ENCODE measurements at places on chromosomes 16 and 17.

DNA sequence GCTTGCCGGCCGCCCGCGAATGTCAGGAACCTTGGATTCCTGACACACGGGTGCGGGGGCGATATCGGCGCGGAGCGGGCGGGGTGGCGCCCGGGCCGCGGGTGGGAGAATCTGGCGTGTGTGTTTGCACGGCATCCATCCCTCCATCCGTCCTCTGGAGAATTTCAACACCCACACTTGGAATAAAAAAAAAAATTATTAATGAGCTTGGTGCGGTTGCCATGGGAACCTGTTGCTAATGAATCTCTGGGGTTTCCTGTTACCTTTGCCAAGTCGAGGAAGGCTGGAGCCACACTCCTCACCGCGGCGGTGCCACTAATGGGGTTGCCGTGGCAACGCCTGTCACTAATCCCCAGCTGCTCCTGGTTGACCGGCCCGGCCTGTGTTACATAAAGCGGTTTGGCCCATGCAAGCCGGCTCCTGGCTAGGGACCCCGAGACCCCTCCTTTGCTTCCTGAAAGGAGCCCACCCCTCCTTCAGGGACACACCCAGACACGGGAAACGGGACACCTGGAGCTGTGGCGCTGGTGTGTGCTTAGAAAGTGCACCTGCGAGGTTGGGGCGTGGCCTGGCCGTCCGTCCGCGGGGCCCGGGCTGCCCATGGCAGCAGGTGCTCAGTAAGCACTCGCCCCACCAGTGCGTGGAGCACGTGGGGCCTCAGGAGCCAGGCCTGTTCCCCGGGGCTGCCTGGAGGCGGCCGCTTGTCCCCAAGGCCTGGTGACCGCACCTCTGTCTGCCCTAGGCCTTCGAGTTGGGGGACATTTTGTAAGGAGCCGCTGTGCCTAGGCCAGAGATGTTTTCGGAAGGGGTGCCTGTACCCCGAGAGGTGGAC is 14.6 kb downstream of the CACNA1H start:
- DNase-seq, result no peak

GRCh38 chr16:85698459-85698891 is 9.7 kb upstream of the GINS2 start:
- no peak for DNase-seq

DNA sequence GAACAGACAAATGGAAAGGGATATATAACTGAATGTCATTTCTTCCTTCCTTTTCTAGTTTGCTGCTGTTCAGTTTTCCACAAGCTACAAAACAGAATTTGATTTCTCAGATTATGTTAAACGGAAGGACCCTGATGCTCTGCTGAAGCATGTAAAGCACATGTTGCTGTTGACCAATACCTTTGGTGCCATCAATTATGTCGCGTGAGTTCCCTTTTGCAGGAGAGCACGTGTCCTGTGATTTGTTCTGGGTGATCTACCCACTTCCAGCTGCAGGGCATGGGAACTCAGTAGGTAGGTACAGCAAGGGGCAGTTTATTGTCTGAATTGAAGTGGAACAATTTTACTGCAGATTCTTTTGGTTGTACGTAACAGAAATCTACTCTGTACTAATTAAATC is 8.8 kb downstream of the ITGAL start:
- DNase-seq, result no peak

- DNase-seq, result no peak
Measured at GRCh38 chr17:9487406-9487805, 88.2 kb downstream of the STX8 start.

- no peak for DNase-seq
Measured at GRCh38 chr16:6897876-6898485, 434.7 kb upstream of the RBFOX1 start.

- no peak for DNase-seq
Measured at GRCh38 chr17:22516861-22517636, 824.7 kb downstream of the KCNJ18 start.

- no peak for DNase-seq
Measured at GRCh38 chr17:11467639-11468038, 130.6 kb upstream of the DNAH9 start.

GRCh38 chr17:65023791-65024190 is 32.7 kb downstream of the GNA13 start:
- DNase-seq, result no peak

DNA sequence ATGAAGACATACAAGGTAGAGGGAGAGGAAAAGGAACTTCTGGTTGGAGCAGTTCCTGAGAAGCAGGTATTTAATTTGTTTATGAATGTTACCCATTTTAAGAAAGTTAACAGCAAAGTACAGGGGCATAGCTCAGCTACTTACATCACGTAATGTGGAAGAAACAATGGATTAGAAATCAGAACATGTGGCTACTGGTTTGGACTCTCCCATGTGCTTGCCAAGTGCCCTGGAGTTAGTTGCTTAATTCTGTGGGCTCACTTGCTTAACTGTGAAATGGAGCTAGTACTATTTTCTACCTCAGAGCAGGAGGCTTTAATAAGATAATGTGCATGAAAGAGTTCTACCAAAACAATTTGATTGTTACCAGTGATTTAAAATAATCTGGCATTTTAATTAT is 27.3 kb downstream of the RSPRY1 start:
- DNase-seq, result no peak

GRCh38 chr16:49521734-49522325 is 148.2 kb downstream of the C16orf78 start:
- DNase-seq, result no peak

DNA sequence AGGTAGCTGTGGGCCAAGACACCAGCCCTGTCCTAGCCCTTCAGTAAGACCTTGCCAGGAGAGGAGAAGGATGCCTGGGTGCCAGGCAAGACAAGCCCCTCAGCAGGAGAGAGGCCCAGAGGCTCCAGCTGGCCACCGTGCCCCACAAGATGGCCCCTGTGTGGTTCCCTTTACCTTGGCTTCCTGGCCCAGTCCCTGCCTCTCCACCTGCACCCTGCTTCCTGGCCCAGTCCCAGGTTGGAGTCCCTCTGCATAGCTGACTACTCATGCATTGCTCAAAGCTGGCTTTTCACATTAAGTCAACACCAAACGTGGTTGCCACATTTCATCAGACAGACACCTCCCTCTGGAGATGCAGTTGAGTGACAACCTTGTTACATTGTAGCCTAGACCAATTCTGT is 4.0 kb downstream of the SYNGR3 start:
- DNase-seq, result no peak

DNA sequence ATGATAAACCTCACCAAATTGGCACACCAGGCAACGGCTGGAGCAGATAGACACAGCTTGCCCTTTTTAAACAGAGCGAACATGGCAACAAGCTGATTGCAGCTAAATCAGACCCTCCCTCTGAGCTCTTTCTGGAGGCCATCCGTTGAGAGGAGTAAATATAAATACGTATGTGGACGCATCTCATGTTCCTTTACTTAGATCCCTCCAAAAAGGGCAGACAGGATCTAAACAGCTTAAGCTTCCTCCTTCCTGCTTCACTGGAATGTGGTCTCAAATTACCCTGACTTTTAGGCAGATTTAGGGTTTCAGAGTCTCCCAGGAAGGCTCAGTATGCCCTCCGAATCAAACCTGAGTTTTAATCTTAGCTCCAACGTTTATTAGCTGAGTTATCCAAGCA is 204.7 kb upstream of the GOT2 start:
- DNase-seq, result no peak

GRCh38 chr17:75927286-75927922 is 13.4 kb downstream of the FBF1 start:
- no peak for DNase-seq

DNA sequence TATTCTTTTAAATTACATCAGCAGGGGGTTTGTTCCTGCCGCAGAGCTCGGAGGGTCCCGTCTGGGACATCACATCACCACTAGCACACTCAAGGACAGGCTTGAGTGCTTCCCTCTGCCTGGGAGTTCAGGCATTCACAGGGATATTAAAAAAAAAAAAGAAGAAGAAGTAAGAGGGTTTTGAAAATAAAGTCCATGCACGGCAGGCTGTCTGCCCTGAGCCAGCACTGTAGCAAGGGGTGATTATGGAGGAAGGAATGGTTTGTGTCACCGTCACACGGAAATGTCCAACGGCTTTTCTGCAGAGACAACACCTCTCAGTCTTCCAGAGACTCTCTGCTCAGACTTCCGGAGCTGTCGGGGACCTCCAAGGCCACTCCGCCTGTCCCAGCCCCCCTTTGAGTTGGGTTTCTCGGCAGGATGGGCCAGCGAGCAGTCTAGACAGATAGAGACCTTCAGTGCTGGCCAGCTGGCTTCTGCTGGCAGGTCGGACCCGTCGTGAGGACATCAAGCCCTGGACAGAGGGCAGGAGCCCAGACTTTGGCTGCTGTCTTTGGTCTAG is 33.6 kb downstream of the MEOX1 start:
- DNase-seq, result no peak

DNA sequence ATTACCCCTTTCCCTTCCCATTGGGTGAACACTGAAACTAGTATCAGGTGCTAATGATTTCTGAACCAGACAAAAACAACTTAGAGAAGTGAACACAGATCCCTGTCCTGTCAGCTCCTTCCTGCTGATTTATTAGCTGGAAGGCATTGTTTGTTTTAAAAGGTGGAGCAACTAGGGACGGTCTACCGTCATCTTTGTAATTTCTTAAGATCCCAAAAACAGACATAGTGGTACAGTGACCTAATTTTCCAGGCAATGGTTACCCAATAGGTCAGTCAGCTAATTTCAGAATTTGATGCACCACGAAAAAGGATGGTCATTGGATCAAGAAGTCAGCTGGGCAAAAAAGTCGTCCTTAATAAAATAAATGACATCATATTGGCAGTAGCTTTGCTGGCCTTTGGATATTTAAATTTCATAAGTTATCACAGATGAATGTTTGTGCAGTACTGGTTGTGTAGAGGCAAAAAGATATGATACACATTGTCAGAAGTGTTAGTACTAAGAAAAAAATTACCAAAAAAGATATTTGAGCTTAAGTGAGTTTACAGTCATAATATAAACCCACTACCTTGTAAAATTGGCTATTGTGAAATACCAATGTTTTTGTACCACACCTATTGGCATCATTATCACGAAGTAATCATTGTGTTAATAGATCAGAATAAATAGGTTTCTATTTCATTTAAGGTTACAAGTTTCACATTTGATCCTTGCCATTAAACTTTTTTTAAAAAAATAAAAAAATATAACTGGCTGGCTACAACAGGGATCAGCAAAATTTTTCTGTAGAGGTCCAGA is 27.2 kb upstream of the KCNJ16 start:
- no peak for DNase-seq

DNA sequence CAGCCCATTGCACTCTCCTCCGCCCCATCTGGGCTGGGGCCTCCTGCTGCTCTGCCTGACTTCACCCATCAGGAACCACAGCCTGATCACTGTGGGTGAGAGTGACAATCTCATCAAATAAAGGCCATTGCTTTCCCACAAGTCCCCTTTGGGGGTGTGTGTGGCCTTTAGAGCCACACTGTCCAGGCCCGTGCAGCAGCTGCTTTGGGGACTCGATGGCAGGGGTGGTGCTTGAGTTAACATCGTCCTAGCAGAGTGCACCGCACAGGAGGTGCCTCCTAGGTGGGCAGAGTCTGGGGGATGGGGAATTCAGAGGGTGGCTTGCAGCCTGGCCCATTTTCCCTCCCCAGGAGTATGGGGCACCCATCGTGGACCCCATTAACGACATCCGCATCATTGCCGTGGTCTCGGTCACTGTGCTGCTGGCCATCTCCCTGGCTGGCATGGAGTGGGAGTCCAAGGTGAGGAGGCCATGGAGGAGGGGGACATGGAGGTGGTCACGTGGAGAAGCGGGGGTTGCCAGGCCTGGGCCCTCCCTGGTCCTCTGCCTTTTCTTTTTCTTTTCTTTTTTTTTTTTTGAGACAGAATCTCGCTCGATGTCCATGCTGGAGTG is 5.4 kb downstream of the SLC12A3 start:
- DNase-seq, result no peak

GRCh38 chr17:72898725-72899124 is 193.8 kb downstream of the SLC39A11 start:
- no peak for DNase-seq

DNA sequence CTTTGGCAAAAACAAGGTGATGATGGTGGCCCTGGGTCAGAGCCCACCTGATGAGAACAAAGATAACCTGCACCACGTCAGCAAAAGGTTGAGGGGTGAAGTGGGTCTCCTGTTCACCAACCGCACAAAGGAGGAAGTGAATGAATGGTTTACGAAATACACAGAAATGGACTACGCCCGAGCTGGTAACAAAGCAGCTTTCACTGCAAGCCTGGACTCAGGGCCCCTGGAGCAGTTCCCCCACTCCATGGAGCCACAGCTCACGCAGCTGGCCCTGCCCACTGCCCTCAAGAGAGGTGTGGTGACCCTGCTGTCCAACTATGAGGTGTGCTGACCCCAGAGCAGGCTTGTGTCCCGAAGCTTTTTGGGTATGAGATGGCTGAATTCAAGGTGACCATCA is 29.7 kb upstream of the DLX4 start:
- DNase-seq, result no peak

- DNase-seq, result no peak
Measured at GRCh38 chr17:59001158-59001814, 105.4 kb downstream of the TRIM37 start.

GRCh38 chr17:59487161-59487873 is 78.1 kb upstream of the DHX40 start:
- no peak for DNase-seq

DNA sequence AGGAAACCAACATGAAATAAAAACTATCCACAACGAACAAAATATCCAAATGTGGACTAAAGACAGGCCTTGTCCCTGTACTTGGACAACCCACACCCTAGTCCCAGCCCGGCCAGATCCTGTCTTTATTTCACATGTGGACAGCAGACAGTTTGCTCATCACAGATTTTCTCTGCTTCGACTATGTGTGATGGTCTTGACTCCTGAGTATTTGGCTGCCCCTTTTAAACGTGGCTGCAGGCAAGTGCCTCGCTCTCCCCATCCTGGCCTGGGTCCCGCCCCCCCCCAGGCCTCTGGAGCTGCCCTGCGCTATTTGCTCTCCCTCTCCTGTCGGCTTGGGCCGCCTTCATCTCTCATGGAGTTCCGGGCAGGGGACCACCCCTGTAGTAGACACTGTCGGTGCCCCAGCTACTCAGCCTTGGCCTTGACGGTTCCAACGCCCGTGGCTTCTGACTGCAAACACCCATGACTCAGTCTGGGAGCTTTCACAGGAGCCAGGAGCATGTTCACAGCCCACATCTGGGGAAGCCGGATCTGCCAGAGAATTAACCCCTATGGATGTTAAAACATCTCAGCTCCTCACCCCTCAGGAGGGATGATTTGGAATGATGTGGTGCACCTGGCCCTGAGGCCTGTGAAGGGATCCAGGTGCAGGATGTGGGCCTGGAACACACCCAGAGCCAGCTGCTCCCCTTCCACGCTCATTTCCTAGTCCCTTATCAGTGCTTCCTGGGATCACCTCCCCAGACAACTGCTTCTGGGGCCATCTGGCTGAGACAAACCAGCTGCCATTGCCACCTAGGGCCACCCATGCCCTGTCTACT is 229.7 kb upstream of the RPL38 start:
- no peak for DNase-seq

Measured in ovary (tissue), 10 donors.